A549 (cell line): ENCODE measurements at places on chromosomes 11 and 22.

GRCh38 chr11:76159983-76160661 lies 46.2 kb downstream of the WNT11 start:
- no peak for DNase-seq

DNA sequence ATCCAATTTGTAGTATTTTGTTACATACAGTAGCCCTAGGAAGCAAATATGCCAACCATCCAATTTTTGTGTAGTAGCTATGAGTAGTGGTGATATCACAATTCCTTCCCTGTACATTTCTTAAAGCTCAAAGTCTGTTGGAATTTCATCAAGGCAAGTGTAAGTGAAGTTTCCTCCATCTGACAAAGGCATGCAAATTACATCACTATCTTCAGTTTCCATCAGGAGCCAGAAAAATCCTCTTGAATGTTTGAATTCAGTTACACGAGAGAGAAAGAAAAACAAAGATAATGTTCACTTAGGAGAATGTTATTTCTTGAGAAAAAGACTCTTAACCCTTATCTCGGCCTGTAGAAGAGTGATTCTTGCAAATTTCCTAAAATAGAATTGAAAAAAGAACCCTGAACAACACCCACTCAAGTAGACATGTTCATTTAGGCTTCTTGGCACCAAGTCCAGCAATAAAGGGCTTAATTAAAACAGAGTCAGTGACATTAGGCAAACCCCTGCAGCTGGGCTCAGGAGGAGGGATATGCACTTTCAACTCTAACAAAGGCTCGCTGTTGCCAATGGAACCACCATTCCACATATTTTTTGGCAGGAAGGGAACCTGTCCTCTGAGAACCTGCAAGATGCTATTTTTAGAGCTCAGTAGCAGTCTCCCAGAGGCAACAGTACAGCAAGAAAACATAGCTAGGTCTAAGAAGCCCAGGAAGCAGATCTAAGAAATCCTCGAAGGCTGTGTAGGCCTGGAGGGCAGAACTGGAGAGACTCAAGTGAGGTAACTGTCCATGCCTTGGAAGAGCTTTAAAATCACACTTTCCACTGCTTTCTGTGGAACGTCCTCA lies 144.6 kb downstream of the CCDC81 start:
- peak; percentile 23 for DNase-seq

GRCh38 chr11:123214940-123215339 lies 19.9 kb upstream of the CLMP start:
- DNase-seq = no peak

DNA sequence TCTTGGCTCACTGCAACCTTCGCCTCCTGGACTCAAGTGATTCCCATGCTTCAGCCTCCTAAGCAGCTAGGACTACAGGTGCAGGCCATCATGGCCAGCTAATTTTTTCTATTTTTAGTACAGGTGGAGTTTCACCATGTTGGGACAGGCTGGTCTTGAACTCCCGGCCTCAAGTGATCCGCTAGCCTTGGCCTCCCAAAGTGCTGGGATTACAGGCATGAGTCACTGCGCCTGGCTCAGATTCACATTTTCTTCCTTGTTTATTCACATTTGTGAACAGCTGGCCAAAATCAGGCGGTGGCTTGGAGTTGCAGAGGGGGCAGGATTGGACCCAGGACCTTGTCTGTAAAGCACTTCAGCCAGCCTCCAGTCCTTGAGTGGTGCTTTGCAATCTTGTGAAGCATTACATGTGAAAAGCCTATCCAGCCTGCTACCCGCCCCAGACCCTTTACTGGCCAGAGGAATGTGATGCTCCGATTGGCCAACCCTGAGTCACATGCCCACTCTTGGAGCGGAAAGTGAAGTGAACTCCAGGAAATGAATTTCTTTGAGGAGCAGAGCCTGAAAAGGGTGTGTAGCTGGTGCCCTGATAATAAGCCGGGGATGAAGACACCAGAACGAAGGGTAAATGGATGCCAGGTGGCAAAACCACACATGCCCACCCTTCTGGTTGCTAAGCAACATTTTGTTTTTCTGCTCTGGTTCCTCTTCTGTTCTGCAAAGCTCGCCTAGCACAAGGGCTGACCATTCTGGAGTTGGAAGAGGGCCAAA lies 62.6 kb upstream of the PTPRJ start:
- DNase-seq = peak; percentile 80
